ENCODE measurements at places on chromosomes 6 and 20. TPM values are rescaled to one million over a fixed set of nuclear protein-coding genes. Genes with fewer than 3 reads are reported as not detected.

- peaks cover 6% of the 10 kb centered on the region for H3K4me1 ChIP-seq
- no peak overlapping the region for H3K4me3 ChIP-seq
- peaks cover 26% of the 10 kb centered on the region for H3K27me3 ChIP-seq
- no peak for DNase-seq
- H3K36me3 ChIP-seq, result no peaks in the 10 kb centered on the region
- H3K27ac ChIP-seq, result peak overlapping the region; percentile 93
Measured at GRCh38 chr6:134258849-134259306, 59.0 kb downstream of the SGK1 start.

GRCh38 chr6:111201764-111202163, 114.5 kb downstream of the SLC16A10 start:
- no peaks in the 10 kb centered on the region for H3K36me3 ChIP-seq
- H3K27ac ChIP-seq, result no peak overlapping the region
- H3K27me3 ChIP-seq, result no peaks in the 10 kb centered on the region

DNA sequence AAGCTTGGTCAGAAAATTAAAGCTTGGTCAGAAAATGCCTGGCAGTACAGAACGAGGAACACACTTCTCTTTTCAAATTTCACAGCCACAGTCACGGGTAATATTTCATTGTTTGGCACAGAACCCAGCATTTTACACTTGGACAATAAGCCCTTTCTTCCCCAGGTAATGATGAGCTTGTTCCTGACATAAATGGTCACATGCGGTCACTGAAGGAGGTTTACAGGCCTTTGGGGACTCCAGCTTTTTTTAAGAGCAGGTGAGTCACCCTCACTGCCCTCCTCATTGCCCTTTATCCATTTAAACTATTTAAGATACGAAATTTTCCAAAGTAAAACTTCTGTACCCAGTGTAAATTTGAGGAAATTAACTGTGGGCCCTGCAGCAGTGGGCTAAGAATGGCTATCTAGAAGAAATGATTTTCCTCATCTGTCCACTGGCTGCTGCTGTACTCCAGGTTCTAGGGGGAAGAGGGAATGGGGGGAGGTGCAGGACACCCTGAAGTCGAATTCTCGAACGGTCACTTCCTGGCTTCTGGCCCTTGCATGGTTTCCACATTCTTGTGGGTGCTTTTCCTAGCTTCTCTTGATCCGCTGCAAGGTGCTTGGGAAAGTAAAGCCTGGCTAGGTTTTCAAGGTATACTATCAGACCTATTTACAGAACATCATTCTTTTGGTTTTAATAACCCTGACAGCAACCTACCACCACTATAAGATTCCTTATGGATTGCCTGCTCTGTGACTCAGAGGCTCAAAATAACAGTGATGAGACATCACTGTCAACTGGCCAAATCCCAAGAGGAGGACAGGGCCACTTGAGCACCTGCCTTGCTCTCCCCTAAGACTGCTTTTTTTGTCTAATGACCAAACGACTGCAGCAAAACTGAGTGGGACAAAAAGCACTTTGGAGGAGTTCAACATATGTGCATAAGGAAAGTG, 75.8 kb downstream of the PREP start:
- no peak overlapping the region for H3K27ac ChIP-seq
- peaks cover 3% of the 10 kb centered on the region for H3K4me1 ChIP-seq
- H3K36me3 ChIP-seq, result peaks cover 28% of the 10 kb centered on the region

- no peaks in the 10 kb centered on the region for H3K27me3 ChIP-seq
- no peaks in the 10 kb centered on the region for H3K4me1 ChIP-seq
- no peak overlapping the region for H3K4me3 ChIP-seq
- H3K36me3 ChIP-seq, result no peaks in the 10 kb centered on the region
- DNase-seq, result no peak
Measured at GRCh38 chr6:23608931-23609435, 517.0 kb upstream of the NRSN1 start.

- H3K27me3 ChIP-seq, result no peaks in the 10 kb centered on the region
- H3K27ac ChIP-seq, result no peak overlapping the region
- no peak overlapping the region for H3K4me3 ChIP-seq
- no peak for DNase-seq
- peaks cover 17% of the 10 kb centered on the region for H3K4me1 ChIP-seq
Measured at GRCh38 chr6:144624716-144625115, 339.6 kb downstream of the UTRN start.

DNA sequence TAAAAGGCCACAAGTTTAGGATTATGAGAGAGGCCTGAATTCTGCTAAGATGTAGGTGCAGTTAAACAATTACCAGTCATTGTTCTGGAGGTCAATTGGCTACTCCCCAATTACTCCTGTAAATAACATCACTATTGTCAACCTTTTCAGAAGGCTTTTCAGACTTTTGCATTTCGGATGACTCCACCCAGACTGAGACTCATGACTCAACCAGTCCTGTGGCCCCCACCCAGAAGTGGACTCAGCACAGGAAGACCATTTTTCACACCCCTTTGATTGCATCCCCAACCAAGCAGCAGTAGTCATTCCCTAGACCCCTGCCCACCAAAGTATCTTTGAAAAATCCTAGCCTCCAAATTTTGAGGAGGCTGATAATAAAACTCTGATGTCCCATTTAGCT, 139.3 kb upstream of the SLC22A16 start:
- DNase-seq, result no peak
- H3K27me3 ChIP-seq, result no peaks in the 10 kb centered on the region
- peaks cover 22% of the 10 kb centered on the region for H3K4me1 ChIP-seq
- no peak overlapping the region for H3K27ac ChIP-seq

GRCh38 chr6:169626649-169627048, 75.2 kb downstream of the WDR27 start:
- H3K4me3 ChIP-seq, result no peak overlapping the region
- H3K27me3 ChIP-seq, result no peaks in the 10 kb centered on the region
- H3K36me3 ChIP-seq, result peaks cover 24% of the 10 kb centered on the region
- peaks cover 5% of the 10 kb centered on the region for H3K4me1 ChIP-seq
- no peak overlapping the region for H3K27ac ChIP-seq

IL17A gene
- not detected for total RNA-seq

DNA sequence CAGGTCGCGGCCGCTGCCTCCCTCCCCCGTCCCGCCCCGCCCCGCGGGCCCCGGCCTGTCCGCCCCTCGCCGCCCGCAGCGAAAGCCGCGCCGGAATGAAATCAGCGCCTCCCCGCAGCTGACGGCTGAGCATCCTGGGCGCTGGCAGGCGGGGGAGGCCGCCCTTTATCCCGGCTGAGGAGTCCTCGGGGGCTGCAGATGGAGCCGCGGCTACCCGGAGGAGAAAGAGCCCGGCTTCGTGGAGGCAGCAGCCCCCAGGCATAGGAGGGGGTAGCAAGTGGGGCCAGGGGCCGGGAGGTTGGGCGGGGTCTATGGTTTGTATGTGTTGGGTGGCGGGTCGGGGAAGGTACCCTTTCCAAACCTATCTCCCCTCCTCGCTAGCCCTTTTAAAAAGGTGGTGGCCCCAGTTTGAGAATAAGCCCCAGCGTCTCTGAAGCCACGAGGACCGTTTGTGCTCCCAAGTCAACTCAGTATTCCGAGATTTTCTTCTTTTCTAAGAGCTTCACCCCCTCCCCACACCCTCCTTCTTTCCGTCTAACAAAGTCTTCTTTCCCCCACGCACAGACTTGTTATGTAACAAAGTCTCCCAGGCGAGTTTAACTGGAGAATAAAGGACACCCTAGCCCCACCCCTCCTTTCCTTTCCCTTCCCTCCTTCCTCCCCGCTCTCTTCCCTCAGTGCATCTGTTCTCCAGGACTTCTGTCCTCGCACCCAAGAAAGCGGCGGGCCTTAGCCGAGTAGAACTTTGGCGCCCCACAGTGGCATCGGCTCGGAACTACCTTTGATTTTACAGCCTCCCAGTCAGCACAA, 11.0 kb downstream of the POU3F2 start:
- peak; percentile 74 for DNase-seq
- H3K4me3 ChIP-seq, result peak overlapping the region; percentile 65
- peaks cover 82% of the 10 kb centered on the region for H3K27me3 ChIP-seq
- H3K36me3 ChIP-seq, result no peaks in the 10 kb centered on the region
- no peak overlapping the region for H3K27ac ChIP-seq

- no peak overlapping the region for H3K27ac ChIP-seq
- no peak overlapping the region for H3K4me3 ChIP-seq
- no peak for DNase-seq
- H3K4me1 ChIP-seq, result no peaks in the 10 kb centered on the region
Measured at GRCh38 chr6:72913797-72914196, 291.9 kb downstream of the KCNQ5 start.

DNA sequence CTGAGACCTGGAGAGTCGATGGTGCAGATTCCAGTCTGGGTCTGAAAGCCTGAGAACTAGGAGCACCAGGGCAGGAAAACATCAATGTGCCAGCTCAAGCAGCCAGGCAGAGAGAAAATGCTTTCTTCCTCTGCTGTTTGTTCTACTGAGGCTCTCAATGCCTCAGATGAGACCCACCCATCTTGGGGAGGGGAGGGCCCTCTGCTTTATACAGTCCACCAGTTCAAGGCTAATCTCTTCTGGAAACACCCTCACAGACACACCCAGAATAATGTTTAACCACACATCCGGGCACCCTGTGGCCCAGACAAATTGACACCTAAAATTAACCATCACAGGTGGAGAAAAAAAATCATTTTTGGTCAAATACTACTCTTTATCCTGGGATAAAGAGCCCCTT, 89.3 kb upstream of the SLC22A23 start:
- DNase-seq, result no peak
- H3K27ac ChIP-seq, result no peak overlapping the region
- no peak overlapping the region for H3K4me3 ChIP-seq
- H3K27me3 ChIP-seq, result peaks cover 9% of the 10 kb centered on the region
- H3K4me1 ChIP-seq, result peaks cover 1% of the 10 kb centered on the region

RIN2 gene
- total RNA-seq, result 36.1 TPM

- H3K27ac ChIP-seq, result no peak overlapping the region
- H3K36me3 ChIP-seq, result peaks cover 51% of the 10 kb centered on the region
- peaks cover 3% of the 10 kb centered on the region for H3K4me1 ChIP-seq
Measured at GRCh38 chr20:24981790-24982189, 10.8 kb downstream of the APMAP start.

ADGRB3 gene
- 1.8 TPM for total RNA-seq

Measured in progenitor cell of endocrine pancreas (in vitro differentiated cells).